ENCODE measurements at places on chromosomes 16 and 17.

- no peak for DNase-seq
Measured at GRCh38 chr16:2511128-2511800, 2.5 kb upstream of the ATP6V0C start.

- DNase-seq = no peak
Measured at GRCh38 chr16:12545297-12545610, 258.4 kb downstream of the CPPED1 start.

DNA sequence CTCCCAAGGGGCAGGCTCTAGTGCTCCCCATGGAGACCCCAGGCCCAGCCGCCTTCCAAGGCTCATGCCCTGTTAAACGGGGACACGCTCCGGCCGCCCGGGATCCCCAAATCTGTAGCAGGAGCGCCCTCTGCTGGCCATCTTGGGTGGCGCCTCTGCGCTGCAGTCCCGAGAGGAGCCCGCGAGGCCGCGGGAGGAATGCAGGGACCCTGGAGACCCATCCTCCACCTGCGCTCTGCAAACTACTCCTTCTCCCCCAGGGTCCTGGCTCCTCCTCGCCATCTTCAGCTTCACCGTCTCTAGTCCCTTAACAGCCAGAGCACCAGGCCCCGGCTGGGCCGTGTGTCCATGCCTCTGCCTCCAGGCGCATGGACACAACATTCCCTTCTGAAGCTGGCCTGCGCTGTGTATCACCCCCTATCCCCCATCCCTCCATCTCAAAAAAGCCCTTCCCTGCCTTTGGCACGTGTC lies 23.6 kb upstream of the KRT17 start:
- DNase-seq = peak; percentile 99

DNA sequence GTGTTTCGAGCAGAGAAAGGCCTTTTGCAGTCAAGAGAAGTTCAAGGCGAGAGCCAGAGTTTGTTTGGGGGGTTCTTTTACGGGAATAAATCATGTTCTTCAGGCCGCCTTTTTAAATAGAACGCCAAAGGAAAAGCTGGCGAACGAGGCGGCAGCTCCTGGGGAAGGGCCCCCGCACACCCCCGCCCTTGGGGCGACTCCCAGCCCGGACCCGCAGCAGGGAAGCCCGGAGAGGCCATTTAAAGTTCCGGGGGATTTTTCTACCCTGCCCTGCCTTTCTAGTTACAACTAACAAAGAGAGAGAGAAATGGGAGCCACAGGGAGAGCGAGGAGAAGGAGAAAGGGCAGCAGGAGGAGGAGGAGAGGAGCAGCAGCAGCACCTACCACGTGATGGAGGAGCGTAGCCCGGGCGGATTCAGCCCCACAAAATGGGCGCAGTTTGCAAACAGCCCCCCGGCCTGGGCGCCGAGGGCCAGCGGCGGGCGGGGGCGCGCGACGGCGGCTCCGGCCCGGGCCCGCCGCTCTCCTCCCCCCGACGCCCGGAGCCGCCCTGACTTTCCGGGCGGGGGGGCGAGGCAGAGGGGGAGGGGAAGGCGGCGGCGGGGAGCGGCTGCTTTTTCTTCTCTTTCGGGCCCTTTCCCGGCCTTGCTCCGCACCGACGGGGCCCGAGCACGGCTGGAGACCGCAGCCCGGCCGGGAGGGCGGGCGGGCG lies 634 bp downstream of the KANSL1 start:
- peak; percentile 91 for DNase-seq

DNA sequence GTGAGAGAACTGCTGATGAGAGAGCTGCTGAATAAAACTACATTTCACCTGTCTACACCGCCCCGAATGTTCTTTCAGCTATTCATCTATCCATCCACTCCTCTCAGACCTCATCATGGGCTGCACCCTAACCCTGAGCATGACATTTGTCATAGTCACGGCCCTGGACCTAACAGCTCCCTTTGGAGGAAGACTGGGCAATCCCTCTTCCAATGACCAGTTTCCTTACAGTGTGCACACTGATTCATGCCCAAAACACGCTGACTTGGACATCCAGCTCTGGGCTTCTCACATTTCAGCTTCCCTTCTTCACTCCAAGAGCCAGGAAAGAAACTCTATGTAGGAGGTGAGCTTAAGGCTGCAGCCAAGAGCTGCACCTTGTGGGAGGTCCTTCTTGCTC lies 41.8 kb upstream of the ARL4D start:
- no peak for DNase-seq
